Amygdala (tissue), 56 donors: ENCODE measurements at places on chromosomes 2 and 18.

GRCh38 chr2:142885543-142885942 lies 8.1 kb downstream of the KYNU start:
- DNase-seq, result no peak

DNA sequence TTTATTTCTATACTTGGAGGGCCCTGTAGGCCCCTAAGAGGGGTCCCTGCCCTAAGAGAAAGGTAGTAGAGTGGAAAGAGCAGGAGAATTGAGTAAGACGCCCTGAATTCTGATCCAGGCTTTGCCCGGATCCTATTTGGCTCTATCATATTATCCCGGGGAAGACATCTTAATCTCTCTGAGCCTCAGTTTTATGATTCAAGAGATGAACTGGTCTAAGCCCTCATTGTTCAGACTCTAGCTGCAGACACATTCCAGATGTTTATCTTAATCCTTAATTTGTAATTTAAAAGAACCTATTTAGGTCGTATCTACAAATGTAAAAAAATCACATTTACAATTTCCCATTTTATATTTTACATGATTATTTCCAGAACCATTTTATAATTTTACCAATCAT lies 220.1 kb downstream of the AGPS start:
- no peak for DNase-seq

DNA sequence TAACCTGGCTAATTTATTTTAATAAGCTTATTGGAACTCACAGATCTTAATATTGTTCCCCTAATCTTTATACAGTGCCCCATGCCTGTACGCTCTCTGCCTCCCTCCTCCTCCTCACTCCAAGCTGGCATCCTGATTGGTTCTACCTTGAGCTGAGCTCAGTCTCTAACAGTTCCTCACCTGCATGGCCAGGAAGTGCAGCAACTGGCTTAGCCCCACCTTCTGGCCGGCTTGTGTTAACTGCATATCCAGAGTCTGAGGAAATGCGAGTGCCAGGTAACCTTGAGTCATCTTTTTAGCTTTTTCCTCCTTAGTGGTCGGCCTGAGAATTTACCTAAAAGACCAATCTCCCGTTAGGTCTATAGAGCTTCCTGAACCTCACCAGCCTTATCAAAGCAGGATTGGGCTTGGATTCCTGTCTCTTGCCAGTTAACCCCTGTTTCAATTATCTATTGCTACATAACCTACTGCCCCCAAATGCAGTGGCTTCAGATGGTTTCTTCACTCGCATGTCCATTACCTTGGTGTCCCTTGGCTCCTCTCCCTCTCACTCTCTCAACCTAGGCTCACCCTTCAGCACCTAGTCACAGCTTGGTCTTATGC lies 89.5 kb upstream of the STK39 start:
- no peak for DNase-seq

DNA sequence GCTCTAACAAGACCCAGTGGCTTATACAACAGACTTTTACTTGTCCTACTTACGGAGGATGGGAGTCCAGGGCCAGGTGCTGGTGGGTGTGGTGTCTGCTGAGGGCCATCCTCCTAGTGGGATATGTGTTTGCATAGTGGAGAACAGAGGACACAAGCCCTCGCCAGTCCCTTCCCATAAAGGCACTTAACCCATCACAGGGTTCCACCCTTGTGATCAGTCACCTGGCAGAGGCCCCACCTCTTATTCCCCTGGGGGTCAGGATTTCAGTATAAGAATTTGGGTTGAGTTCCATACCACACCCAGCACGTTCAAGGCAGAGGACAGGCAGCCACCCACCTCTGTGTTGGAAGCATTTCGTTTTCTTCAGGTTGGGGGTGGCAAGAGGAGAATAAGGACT lies 259.0 kb downstream of the AGAP1 start:
- no peak for DNase-seq

GRCh38 chr2:7047661-7048060 lies 130.4 kb downstream of the RNF144A start:
- no peak for DNase-seq

GRCh38 chr18:65287652-65288051 lies 463.2 kb upstream of the CDH7 start:
- no peak for DNase-seq

- no peak for DNase-seq
These were observed 555.2 kb upstream of the FANCL start for GRCh38 chr2:58796239-58796910.

DNA sequence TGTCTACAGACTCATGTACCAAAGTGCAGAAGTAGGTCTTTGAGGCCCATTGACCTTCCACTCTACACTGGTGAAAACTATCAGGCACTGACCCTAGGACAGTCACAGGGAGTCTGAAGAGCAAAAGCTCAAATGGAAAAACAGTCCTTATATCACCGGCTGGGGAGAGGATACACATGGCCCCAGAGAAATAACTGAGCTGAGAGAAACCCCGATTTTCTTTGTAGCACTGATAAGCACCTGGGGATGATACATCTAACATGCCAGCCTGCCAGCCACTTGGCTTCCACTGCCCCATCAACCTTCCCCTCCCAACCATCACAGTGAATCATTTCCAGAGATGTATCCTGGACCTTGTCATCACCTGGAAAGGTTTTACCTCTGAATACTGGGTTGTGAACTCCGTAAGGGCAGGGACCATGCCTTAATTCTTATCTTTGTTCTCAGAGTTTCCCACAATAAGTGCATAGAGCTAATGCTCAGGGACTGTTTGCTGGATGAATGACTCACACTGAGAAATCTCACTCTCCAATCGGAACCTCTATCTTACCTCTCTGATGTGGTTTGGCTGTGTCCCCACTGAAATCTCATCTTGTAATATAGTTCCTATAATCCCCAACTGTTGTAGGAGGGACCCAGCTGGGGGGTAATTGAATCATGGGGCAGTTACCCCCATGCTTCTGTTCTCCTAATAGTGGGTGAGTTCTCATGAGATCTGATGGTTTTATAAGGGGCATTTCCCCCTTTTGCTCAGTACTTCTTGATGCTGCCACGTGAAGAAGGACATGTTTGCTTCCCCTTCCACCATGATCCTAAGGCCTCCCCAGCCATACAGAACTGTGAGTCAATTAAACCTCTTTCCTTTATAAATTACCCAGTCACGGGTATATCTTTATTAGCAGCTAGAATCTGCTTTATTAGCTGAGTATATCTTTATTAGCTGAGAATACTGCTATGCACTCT lies 37.1 kb downstream of the EVA1A start:
- no peak for DNase-seq
